ENCODE measurements at places on chromosomes 7 and 10.

GRCh38 chr10:118568327-118568848, 27.1 kb downstream of the PRLHR start:
- peak; percentile 61 for DNase-seq

DNA sequence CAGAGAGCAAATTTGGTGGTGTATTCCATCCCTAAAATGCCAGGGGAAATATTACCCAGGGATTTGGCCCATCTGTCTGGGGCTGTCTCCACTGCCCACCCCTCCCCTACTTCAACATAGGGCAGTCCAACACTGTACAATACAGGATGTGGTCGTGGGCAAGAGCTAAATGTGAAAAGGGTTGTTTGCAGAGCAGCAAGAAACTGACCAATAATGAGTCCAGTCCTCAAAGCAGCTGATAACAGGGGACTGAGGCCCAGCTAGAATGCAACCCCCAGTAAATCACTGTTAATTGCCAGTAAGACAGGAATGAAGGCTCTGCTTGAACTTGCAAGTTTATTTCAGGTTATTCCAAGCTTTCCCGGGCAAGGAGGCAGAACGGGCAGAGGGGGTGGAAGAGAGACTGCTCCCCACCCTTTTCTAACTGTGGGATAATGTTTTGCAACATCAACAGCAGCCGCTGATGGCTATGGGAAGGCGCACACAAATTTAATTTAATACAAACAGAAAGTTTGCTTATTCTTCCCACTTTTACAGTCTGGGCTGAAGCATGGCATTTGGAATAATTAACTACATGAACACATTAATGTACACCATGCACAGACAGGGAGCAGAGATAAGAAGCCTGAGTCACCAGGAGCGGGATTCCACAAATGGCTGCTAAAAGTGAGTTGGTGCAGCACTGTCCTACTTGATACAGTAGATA, 36.8 kb downstream of the AFAP1L2 start:
- no peak for DNase-seq

- DNase-seq, result no peak
These were observed 588.9 kb downstream of the POM121L12 start for GRCh38 chr7:53624356-53624755.

DNA sequence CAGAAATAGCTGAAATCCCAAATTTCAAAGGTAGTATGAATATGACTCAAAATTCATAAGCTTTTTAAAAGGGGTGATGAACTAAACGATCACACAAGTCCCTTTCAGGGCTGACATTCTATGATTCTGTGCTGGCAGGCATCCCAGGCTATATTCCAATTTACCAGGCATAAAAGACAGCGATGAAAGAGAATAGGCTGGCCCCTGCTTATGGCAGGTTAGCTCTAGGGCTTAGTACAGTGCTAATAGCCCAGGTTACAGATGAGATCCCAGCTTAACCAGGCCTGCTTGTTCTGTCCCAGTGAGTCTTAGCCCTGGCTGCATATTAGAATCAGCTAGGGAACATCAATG, 56.4 kb downstream of the CDHR3 start:
- no peak for DNase-seq

DNA sequence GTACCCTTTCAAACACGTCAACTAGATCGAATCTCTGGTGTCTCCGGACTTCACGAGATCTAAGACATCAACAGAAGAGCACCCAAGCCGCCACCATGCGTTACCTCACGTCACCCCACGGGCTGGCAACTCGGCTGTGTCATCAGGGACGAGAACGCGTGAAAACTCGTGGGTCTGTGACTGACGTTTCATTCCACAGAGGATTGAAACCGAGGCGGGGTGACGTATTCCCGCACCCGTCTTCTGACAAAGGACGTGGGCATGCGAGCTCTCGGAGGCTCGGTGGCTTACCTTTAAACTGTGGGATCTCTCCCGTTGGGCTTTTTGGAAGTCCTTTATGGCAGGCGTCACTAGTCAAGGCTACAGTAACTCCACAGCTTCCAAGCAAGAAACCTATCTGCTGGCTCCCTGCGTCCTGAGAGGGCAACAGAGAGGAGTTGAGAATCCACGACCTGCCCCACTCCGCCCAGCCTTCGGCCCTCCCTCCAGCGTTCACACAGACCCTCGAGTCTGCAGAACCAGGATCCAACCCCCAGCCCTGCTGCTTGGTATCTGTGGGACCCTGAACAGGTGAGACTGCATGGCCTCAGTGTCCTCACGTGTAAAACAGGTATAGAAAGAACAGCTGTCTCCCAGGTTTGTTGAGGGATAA, 255.3 kb downstream of the ZMYND11 start:
- no peak for DNase-seq

GRCh38 chr7:37657816-37658215, 25.8 kb upstream of the GPR141 start:
- no peak for DNase-seq

DNA sequence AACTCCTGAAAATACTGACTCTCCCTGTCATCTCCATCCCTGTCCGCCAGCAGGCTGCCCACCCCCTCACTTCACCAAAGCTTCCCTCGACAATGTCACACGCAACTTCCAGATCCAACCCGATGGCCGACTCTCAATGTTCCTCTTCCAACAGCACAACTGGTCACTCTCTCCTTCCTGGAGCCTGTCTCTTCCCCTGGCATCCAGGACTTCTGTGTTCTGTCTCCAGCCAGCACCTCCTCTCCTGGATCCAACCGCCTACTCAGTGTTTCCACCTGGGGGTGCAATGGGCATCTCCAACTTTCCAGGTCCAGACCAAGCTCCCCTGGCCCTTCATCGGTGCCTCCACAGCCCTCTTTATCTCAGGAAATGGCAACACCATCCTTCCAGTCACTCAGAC, 8.6 kb downstream of the CPA5 start:
- no peak for DNase-seq

DNA sequence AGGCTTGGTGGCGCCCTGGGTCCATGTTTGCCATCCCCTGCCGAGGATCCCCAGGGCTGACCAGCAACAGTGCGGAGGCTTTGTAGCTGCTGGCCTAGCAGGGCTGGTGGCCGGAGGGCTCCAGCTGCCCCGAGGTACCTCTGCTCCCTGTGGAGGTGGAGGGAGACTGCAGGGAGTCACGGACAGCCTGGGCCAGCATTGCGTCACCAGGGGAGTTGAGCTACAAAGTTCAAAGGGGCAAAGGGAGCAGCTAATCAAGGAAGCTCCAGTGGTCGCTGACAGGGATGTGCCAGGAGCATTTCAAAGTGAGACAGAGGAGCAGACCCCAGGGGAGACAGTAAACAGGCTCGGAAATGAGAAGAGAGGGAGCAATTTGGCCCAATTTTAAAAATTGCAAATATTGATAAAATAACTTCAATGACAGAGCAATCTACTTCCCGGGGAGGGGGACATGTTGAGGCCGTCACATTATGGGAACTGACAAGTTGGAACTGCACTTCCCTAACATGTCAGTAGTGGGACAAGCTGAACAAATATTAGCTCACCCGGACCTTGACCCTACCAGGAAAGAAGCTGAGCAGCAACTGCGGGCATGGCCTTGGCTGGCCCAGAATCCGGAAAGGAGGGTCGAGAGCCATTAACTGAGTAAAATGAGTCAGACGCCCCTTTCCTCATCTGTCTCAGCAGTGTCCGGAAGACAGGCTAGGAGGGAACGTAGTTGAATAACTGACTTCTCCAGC, 39.4 kb downstream of the BTBD16 start:
- DNase-seq, result no peak

GRCh38 chr10:104456802-104457542, 103.3 kb downstream of the CFAP58 start:
- DNase-seq, result no peak

GRCh38 chr10:59872892-59873463, 33.4 kb downstream of the CCDC6 start:
- DNase-seq, result no peak

DNA sequence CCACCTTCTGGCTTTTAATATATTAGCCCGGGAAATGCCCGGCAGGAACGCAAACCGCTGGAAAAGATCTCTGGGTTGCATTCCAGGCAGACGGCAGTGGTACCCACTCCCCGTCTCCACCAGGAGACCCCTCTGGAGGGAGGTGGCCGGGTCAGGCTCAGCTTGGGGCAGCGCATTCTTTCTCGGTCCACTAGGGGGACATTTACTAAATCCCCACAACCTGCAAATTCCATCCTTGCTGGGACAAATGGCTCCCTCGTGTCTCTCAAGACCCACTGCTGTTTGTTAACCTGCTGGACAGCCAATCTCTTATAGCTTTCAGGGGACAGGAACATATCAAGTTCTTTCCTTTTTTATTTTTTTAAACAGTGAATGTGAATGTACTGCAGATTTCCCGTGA, 45.8 kb upstream of the CARD11 start:
- DNase-seq, result peak; percentile 18

- DNase-seq, result peak; percentile 10
These were observed 70.5 kb upstream of the ABI1 start for GRCh38 chr10:26931223-26931622.

Data from activated T-cell treated with anti-CD3 and anti-CD28 coated beads, Interleukin-2, amount 50 U/mL, for 72 hours (primary cell).